ENCODE measurements at places on chromosomes 3 and 15.

DNA sequence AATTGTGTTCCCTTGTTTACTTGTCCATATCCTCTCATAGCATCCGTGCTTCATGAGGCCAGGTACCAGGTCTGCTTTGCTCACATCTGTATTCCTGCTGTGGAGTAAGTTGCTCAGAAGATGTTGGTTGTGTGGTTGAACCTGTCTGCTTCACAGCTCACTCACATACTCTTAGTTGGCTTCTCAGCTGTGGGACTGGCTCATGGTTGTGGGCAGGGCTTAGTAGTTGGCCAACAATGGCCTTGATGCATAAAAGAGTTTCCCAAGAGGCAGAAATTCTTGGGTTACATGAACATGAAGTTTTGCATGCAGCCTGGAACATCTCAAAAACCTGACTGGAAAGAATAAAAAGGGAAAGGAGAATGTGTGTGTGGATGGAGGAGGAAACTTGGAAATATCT is 17.0 kb downstream of the CELF6 start:
- DNase-seq, result no peak

- DNase-seq, result no peak
Measured at GRCh38 chr15:60766391-60767128, 287.6 kb upstream of the ICE2 start.

GRCh38 chr3:145286937-145287336 is 874.0 kb downstream of the PLOD2 start:
- no peak for DNase-seq

DNA sequence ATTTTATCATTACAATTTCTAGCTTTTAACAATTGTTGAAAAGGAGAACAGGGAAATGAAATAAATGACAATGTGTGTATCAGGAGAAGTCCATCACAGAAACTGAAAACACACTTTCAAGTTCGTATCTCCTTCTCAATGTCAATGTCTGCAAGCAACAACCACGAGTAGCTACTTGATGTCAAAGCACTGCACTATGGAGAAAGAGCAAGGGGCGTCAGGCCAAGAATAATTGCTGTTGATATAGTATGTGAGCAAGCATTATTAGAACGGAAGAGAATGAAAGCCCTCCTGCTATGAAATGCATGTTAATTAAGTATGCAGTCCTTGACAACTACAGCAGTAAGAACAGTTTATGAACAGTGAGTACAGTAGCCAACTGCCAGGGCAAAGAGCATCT is 1250.1 kb downstream of the ZPLD1 start:
- no peak for DNase-seq

GRCh38 chr15:88913850-88914169 is 631 bp upstream of the MFGE8 start:
- DNase-seq, result no peak

DNA sequence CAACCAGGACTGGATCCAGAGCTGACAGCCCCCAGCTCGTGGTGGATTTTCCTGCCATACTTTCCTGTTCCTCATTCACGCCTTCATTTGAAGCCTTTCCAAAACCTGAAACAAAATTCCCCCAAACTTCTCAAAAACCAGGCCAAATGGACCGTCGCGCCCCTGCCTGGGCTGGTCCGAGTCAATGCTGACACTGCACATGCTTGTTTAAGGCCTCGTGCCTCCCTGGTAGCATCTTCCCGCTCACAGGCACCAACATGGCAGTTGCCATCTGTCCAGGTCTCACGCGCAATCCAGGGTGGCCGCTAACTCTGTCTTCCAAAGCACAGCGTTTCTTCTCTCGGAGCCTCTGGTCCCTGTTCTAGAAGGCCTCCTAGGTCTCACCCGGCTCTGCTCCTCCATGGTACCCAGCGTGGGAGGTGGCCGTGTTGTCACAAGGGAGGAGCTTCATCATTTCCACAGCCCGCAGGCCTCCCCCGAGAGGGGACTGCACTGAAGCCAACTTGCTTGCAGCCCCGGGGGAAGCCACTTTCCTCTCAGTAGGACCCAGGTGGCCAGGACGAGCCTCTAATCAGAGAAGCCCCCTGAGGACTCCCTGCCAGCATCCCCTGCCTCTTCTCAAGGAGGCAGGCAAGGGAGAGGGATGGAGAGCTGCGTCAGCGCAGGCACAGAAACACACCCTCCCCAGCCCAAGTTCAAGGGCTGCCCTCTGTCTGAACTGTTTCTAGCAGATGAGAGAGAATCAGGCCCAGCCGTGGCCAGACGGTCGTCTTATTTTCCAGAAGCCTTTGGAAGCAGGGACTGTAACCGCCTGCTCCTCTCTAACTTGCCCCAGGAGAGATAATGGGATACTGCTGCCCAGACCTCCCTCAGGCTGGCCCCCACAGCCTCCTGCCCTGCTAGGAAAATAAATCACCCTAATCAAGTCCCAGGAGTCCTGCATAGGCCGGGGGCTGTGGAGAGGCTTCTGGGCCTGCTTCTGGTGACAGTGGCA is 152.8 kb upstream of the TLE3 start:
- DNase-seq, result no peak

- DNase-seq, result no peak
Measured at GRCh38 chr15:61697796-61698195, 362.5 kb downstream of the VPS13C start.

DNA sequence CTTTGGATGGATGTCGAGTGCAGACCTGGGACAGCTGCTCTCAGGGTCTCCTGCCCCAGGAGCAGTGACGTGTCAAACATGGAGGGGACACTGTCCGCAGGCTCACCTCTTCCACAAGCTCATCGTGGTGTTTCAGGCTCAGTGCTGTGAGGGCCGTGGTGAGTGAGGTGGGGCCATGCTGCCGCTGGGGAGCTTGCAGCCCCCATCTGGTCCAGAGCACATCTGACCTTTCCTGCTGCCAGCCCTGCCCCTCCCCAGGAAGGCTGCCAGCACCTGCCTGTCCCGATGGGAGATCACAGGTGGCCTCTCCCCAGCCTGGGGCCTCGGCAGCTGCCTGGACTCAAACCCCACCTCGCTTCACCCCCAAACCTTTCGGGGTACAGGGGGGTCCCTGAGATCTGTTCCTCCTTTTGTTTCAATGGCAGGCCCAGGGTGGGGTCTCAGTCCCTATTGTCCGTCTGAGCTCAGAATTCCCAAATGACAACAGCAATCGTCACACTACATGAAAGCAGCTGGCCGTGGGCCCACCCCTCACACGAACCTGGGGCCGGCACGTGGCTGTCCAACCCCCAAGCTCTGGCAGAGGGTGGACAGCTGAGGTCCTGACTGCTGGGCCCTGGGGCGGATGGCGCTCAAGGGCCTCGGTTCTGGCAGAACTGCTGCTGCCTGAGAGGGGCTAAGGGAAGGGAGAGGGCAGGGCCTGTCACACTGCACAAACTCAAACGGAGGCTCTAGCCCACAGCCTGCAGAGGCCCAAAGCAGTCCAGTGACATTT is 65.0 kb upstream of the RPL32 start:
- no peak for DNase-seq

DNA sequence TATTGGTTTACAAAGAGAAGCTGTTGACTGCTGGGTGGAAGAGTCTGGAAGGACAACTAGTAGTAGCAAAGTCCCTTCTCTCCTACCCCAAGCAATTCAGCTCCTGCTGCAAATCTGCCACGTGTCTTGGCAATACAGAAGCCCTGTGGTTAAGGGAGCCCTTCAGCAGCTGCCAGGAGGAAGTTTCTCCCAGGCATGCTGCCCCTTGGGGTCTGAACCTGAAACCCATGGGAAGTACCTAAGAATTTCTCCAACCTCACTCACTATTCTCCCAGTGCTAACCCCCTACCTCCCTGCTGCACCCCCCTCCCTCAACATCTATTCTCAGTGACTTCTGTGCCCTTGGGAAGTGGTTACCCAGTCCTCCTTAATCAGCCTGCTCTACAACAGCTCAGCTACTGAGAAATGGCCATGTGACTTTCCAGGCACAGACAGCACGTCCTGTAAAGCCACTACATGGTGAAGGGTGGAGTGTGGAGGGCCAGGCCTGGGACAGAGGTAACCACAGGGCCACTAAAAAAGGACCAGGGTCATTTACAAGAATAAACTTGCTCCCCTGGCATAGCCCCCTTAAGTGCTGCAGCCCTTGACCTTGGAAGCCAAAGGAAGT is 316.6 kb downstream of the NTRK3 start:
- no peak for DNase-seq

- no peak for DNase-seq
Measured at GRCh38 chr3:63779227-63779626, 39.9 kb upstream of the C3orf49 start.

GRCh38 chr3:135559802-135560201 is 405.7 kb upstream of the PPP2R3A start:
- DNase-seq, result no peak

GRCh38 chr15:78060232-78060631 is 17.3 kb downstream of the TBC1D2B start:
- DNase-seq, result no peak

- no peak for DNase-seq
Measured at GRCh38 chr15:79643393-79643792, 211.3 kb downstream of the MINAR1 start.

GRCh38 chr3:31550452-31551251 is 17.9 kb downstream of the STT3B start:
- peak; percentile 41 for DNase-seq

GRCh38 chr3:101036676-101037075 is 43.5 kb upstream of the ABI3BP start:
- DNase-seq, result peak; percentile 35

DNA sequence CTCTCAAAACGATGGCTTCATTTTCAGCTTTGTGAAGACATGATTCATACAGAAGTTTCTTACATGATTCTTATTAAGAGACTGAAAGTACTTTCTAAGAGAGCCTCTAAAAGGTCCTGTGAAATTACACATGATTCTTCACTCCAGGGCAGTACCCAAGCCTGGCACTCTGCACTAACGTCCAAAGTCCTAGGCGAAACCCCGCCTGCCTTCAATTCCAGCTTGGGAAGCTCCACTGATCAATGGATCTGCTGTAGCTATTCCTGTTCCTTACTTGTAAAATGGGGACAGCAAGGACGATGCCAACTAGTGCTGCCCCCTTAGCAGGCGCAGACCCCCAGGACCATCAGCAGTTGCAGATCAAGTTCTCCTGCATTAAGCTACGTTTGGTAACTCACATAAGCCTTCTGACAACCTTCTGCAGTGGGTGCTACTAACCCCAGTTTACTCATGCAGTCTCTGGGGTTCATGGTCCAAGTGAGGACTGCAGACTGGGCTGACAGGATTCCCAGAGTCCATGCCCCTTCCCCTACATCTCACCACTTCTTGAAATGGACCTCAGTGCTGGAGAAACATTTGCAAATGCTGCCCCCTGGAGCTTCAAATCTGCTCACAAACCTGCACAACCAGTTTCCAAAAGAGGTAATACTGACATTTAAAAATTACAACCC is 10.6 kb downstream of the CHCHD4 start:
- DNase-seq, result no peak

GRCh38 chr3:160748231-160748630 is 7.8 kb upstream of the PPM1L start:
- no peak for DNase-seq

GRCh38 chr15:59668556-59668955 is 11.2 kb upstream of the GTF2A2 start:
- no peak for DNase-seq

GRCh38 chr15:89361451-89362202 is 27.0 kb upstream of the POLG start:
- peak; percentile 75 for DNase-seq

DNA sequence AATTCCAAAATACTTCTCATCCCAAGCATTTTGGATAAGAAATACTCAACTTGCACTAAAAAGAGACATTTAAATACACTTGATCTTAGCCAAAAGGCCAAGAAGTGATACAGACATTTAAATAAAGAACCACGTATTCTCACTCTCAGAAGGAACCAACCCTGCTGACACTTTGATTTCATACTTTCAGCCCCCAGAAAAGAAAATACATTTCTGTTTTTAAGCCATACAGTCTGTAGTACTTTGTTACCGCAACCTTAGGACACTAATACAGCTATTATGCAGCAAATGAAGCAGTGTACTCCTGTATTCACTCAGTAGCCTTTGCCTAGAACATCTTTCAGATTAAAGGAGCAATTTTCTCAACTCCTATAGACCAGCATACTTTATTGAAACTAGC is 86.7 kb downstream of the TBC1D5 start:
- no peak for DNase-seq

DNA sequence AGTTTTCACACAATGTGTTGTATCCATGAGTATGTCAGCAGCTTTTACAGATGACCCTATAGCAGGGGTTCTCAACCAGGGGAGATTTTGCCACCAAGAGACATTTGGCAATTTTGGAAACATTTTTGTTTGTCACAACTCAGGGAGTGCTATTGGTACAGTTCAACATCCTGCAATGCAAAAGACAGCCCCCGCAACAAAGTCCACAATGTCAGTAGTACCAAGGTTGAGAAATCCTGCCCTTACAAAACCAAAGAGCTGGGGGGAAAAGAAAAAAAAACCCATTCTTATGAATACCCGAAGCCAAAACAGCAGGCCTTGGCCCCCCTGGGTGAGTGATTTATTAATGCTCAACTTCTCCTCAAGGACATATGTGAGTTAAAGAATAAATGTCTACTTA is 99.1 kb downstream of the LARS2 start:
- DNase-seq, result no peak

- no peak for DNase-seq
Measured at GRCh38 chr15:68346979-68347378, 69.4 kb downstream of the FEM1B start.

DNA sequence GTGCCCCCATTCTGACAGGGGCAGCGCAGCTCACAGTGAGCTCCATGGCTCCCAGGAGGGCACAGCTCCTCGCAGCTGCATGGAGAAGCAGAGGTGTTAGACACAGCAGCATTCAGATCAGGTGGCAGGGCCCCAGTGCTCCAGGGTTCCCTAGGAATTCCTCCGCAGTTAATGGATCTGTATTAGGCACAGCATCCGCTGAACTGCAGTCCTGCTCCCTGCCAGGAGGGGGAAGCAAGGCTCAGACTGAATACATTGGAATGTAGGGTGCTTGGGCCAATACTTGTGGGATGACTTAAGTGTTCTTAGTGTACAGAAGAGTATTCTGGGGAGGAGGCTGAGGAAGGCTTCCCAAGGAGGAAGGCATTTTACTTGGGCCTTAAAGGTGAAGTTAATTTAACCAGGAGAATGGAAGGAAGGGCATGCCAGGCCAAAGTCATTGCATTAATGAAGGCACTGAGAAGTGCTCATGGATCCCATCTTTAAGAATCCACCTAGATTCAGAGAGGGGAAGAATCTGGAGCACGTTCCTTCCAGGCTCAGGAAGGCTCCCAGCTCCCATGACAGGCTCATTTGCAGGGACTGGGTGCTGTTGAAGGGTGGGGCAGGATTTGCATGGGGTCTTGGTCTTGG is 111.6 kb downstream of the RAB11A start:
- peak; percentile 87 for DNase-seq

DNA sequence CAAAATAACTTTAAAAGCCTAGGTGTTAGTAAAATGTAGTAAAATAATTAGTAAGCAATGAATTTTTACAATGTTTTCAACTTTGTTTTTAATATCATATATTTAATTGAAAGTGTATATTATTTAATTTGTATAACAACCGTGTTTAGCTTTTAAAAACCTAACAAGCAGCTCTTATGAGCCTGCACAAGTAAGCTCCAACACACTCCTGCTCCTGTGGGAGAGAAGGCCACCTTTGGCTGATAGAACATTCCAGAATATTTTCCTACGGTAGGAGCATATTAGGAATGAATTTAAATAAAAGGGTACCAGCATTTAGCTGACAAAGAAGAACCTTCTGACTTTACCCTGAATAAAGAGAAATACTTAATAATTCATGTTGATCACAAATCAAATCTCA is 40.3 kb upstream of the TM4SF1 start:
- no peak for DNase-seq

All from T47D (cell line).